ENCODE measurements at places on chromosomes 13 and 19.

GRCh38 chr13:106701771-106702341 lies 133.9 kb upstream of the ARGLU1 start:
- no peak for DNase-seq

DNA sequence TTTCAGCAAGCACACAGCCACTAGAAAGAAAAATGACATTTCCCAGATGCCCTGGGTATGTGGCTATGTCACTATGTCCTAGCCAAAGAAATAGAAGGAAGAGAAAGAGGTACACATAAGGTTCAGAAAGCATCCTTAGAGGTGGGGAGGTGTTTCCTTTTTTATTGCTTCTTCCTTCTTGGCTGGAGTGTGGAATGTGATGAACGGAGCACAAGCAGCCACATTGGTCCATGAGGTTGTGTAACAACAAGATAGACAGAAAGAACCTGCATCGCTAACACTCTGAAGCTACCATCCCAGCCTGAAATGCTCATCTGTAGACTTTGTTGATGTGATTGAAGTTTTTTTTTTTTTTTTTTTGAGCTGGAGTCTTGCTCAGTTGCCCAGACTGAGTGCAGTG lies 6.7 kb downstream of the SLC25A23 start:
- no peak for DNase-seq

- DNase-seq = no peak
Observed at GRCh38 chr19:6806488-6806887, 34.0 kb downstream of the VAV1 start.

DNA sequence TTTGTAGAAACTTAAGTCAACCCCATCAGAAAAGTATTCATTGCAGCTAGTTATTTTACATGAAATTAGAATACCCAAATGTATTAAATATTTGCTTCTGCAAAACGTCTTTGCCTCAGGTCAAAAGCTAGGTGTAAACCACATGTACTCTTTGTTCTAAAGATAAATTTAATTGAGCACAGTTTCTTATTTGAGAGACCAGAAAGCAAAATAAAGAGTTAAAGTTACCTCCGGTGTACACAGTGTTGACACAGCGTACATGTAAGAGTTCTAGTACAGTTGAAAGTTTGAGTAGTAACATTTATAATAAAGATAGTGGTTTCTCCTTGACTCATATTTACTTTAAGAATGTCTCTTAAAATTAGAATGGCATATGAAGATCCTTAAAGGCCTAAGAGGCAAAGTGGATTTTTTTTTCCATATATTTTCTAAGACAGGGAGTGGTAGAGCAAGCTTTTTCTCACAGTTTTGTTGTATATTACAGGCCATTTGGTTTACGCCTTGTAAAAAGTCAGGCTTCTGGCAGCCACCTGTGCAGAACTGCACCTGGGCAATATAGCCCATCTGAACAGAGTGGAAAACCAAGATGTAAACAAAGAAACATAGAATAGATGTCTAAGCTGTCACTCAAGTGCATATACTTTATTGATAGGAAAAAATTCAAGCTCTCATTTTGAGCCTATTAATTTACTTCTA lies 2.9 kb downstream of the LRCH1 start:
- DNase-seq = no peak

DNA sequence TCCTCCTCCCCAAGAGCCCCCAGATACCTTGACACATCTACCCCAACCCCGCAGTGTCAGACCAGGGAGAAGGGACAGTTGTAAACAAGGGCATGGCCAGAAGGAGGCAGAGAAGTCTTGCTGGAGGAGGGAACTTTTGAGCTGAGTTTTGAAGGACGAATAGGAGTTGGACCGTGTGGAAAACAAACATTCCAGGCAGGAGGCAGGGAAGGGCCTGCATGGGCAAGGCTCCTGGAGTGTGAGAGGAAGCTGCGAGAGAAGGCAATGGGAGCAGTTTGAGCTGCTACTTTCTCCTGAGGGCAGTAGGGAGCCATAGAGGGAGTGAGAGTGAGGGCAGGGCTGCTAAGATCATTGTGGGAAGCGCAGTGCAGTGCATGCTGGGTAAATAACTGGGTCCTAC lies 23.3 kb downstream of the IL12RB1 start:
- no peak for DNase-seq

DNA sequence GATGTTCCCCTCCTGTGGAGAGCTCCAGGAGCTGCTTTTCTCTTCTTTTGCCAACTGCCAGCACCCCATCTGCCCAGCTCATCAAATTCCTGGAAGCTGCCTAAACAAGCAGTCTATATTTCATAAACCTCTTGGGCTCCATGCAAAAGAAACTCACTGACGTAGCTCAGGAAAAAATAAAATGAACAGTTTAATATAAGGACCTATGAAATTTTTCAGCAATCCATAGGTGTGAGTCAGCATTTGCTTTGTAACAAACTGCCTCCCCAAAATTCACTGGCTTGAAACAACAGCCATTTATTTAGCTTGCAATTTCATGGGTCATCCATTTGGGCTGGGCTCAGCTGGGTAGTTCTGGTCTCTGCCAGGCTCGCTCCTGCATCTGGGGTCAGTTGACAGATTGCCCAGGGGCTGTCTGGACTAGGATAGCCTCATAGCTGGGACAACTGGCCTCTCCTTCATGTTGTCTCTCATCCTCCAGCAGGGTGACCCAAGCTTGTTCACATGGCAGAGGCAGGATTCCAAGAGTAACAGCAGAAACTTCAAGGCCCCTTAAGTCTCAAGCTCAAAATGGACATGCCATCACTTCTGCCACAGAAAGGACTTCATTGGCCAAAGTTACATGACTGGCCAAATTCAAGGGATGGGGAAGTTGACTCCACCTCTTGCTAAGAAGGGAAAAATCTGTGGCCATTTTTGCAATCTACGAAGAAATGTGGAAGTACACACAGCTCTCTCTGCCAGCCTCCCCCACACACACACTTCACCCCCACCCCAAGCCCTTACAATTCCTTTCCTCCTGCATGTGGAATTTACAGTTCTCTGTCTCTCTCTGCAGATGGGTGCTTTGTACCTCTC lies 7.9 kb upstream of the PVR start:
- DNase-seq = no peak

- DNase-seq = no peak
Observed at GRCh38 chr13:92403606-92404005, 823.0 kb upstream of the GPC6 start.

DNA sequence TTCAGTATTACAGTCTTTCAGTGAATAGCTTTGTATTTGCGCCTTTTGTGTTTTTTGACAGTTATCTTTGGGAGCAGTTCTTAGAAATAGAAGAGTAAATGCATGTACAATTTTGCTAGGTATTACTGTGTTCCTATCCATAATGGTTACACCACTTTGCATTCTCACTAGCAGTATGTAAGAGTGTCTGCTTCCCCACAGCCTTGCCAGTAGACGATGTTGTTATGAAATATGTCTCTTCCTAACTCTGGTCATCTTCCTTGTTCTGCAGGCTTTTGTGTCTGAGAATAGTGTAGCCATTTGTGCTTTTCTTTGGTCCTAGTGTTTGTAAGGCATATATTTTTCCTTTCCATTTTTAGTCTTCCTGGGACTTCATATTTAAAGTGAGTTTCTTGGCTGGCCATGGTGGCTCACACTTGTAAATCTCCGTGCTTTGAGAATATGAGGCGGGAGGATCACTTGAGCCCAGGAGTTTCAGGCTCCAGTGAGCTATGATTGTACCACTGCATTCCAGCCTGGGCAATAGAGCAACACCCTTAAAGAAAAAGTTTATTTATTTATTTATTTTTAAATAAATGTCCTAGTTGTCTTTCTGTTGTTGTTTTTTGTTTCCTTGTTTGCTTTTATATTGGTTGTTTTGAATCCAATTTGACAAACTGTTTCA lies 140.3 kb downstream of the PDS5B start:
- no peak for DNase-seq

GRCh38 chr19:41871573-41872383 lies 5.3 kb upstream of the CD79A start:
- no peak for DNase-seq

DNA sequence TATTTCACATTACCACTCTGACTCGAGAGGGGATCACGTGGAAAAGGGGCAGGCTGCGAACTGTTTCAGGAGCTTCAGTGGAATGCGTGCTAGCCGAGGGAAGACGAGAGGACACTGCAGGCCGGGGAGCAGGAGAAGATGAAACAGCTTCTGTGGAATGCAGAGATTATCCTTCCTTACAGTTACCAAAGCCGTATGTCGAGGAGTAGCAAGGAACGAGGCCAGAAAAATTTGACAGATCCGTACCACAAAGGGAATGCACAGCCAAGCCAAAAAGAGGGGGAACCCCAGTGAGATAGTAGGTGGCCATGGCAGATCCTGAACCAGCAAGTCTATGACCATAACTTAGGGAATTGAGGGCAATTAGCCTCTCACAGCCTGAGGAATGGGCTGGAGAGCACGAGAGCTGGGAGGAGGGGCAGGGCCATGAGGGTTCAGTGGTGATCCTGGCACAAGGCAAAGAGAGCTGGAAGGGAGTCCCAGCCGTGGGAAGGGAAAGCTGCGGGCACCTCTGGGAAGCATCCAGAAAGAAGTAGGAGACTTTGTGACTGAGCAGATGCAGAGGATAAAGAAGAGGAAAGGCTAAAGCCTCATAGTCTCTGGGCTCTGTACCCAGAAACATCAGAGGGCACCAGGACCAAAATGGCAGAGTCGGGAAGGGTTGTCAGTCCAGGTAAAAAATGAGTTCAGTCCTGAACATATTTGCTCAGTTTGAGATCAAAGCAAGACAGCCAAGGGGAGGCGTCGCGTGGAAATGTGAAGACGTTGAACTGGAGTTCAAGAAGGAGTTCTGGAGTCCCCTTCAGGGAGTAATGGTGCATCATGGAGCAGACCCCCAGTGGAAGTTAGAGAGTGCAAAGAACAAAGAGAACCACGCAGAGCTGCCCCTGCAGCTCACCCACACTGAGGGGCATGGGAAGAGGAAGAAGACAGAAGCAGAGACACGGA lies 5.1 kb downstream of the COL4A1 start:
- DNase-seq = no peak

- no peak for DNase-seq
Observed at GRCh38 chr19:1849886-1850398, 1.7 kb upstream of the REXO1 start.

DNA sequence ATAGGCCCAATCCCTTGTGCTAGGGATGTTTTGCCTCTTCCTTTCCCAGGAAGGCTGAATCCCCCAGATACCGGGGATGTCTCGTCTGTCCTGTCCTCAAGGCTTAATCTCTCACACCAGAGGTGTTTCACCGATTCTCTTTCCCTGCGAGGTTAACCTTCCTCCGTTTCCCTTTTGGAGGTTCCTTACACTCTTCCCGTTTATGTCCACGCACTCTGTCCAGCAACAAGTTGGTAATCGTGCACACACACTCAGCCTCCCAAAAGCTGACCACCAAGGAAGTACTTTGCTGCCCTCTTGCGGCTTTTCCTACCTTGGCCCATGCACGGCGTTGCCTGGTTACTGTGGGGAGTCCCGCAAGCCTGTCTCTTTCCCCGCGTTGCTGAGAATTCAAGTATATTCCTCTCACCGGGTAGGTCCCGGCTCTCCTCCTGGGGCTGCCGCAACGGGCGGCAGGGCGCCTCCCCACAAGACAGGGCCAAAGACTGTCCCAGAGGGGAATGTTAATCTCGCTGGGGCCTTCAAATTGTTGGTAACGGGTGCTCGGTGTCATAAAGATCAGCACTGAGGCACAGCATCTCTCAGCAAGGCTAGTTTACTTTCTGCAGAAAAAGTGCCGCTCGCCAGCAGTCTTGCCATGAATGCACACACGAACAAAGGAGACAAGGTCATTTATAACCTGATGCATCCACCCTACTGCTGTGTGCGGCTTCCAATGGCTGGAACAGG lies 36.7 kb upstream of the CD177 start:
- DNase-seq = no peak

- DNase-seq = no peak
Observed at GRCh38 chr13:37984357-37984756, 114.8 kb upstream of the TRPC4 start.

DNA sequence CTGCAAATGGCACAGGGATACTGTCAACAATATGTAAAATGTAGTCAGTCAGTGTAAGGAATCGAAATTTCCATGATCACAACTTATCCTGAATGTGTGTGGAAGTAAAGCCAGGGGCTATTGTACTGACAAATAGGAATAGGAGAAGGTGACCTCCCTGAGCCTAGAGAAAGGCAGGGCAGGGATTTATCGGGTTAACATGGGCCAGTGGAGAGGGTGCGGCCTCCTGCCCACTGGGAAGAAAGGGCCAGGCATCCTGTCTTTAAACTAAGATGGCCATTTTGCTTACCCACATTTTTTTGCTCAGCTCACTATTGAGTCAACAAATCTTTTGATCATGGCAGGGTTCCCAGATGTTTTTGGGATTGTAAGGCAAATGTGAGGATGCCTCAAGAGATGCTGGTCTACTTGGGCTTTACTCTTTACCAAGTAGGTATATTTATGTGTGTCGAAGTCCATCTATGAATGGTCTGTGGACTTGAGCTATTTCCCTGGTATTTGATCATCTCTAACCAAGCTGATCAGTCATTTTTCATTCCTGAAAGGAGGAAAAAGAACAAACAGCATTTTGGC lies 116.6 kb upstream of the RNF113B start:
- DNase-seq = no peak

GRCh38 chr19:28831462-28831861 lies 381.5 kb downstream of the UQCRFS1 start:
- DNase-seq = no peak

- no peak for DNase-seq
Observed at GRCh38 chr13:51323824-51324511, 15.5 kb upstream of the SERPINE3 start.

DNA sequence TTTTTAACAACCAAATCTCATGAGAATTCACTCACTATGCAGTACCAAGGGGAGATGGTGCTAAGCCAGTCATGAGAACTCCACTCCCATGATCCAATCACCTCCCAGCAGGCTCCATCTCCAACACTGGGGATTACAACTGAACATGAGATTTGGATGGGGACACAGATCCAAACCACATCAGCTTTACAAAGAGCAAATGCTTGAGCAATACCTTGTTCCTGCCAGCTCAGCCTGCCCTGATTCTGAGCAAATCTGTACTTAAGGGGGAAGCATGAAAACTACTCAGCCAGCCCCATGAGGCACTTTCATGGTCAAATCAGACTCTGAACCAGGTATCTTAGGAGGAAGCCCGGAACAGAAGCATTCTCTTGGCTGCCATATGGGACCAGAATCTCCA lies 259.9 kb downstream of the TBC1D4 start:
- no peak for DNase-seq

DNA sequence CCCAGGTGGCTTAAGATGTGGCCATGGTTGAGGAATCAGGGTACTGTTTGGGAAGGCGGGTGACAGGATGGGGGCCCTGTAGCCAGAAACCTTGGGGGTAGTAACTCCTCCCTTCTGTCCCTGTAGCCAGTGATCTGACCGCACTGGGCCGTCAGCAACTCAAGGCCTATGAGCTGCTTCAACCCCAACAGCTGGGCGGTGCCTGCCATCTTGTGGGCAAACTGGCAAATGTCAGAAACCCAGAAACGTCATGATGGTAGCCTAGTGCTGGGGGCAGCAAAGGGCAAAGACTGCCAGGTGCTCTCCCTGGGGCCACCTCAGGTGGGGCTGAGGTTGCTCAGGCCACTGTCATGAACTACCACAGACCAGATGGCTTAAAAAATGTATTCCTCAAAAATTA lies 3.5 kb downstream of the COPE start:
- DNase-seq = no peak

DNA sequence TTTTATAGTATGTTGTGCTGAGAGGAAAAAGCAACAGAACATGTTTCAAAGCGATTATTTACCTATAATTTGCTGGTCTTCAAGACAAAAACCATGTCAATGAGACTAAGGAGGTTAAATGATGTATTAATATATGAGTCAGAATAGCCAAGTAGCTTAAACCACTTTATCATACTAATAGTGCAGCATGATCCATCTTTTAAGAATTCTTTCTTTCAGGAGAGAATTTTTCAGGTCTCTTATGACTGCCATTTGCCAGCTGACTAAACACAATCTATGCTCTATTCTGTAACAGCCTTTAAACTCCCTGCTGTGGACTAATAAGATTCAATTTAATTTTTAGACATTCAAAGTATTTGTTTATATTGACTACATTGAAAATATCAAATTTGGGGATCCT lies 93.7 kb downstream of the TRPC4 start:
- DNase-seq = no peak

All from BJ (cell line).